Activated naive CD8-positive, alpha-beta T cell treated with anti-CD3 and anti-CD28 coated beads, Interleukin-2, amount 10 ng/mL, durations not matched to agents 7 days and 5 days (primary cell): ENCODE measurements at places on chromosomes 4 and X.

GRCh38 chrX:65971151-65971550, 68.7 kb downstream of the VSIG4 start:
- DNase-seq, result no peak

DNA sequence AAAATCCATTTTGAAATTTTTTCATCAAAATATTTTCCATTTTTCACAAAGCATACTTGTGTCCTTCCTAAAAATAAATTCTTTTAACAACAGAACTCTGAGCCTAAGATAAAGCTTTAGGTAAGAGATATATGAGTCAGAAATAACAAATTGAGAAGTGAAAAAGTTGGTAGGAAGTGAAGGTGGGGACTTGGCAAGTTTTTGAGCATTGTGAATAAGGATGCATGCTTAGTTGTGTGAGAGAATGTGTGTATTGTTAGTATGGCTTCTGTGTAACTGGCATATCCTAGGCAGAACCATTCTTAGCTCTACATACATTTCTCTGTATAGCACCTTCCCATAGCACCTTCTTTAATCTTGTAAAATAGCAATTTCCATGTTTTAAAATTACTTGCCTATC, 6.8 kb downstream of the ASB5 start:
- no peak for DNase-seq

DNA sequence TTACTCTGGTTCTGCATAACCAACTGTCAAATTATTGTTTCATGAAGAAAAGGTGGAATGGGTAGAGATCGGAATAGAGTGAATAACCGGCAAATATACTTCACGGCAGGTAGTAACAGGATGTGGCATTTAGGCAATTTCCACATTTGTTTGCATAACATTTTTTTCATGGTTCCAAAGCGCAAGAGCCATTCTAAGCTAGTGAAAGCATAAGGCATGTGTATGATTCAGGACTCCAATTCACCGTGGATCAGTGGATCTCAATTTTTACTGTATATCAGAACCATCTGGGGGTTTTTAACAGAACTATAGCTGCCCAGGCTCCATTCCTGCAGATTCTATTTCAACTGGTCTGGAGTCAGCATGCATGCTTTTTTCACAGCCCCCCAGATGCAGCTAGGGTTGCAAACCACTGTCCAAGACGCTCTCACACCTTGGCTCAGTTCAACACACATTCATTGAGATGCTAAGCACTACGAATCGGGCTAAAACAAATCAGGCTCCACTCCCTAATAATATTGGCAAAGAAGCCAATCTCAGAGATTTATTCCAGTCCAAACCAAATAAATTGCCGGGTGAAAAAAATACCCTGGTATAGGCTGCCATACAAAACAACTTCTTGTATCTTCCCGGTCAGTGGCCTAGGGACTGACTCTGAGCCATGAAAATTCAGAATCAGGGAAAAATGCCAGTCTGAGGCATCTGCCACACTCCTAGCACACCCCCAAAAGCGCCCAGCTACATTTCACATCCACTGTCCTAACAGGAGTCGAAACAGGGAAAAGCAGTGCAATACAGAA, 30.0 kb downstream of the AFAP1 start:
- DNase-seq, result no peak

DNA sequence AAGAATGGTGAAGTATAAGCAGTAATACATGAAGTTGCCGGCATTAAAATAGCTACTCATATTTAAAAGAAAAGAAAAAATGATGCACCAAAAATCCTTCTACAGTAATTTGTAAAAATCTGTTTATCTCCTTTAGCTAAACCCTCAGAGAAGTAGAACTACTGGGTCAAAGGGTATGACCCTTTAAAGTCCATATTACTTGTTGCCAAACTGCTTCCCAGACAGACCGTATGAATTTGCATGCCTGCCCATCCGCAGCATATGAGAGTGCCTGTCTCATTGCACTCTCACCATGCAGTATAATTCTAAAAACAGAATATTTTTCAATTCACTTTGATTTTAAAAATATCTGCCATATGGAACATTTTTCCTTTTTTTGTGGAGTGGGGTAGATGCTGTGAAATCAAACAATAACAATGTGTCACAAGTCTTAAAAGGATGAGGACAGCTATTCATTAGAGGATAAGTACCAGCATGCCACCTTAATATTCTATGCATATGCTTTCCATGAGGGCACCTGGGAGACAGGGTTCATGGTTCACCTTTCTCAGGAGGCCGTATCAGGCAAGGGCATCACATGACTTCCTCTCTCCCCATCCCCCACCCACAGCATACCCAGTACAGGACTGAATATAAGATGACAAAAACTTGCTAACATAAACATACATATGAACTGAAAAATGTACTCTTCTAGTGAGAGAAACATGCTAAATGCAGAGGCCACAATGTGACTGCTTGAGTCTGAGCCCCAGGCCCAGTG, 17.8 kb downstream of the ZDHHC9 start:
- DNase-seq, result no peak

DNA sequence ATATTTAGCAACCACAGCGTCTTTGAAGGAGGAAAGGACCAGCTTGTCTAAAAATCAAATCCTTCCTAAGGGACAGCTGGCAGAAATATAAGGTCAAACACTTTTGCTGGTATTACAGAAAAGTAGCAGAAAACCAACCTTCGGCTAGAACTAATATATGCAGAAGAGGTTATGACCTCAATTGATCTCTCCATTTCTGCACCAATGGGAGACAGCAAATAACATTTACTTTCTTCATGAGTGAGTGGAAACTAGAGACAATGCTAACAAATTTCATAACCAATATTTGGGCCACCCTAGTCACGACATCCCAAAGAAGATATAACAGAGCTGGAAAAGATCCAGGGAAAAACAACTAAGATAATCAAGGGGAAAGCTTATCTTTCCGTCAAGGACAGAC, 247.0 kb upstream of the FTHL17 start:
- no peak for DNase-seq

GRCh38 chr4:126766241-126766640, 866.5 kb upstream of the INTU start:
- DNase-seq, result no peak
